GM19239 (cell line): ENCODE measurements at places on chromosomes 2 and 18.

- peak; percentile 60 for DNase-seq
These were observed 68.0 kb downstream of the BOLA3 start for GRCh38 chr2:74079522-74080341.

DNA sequence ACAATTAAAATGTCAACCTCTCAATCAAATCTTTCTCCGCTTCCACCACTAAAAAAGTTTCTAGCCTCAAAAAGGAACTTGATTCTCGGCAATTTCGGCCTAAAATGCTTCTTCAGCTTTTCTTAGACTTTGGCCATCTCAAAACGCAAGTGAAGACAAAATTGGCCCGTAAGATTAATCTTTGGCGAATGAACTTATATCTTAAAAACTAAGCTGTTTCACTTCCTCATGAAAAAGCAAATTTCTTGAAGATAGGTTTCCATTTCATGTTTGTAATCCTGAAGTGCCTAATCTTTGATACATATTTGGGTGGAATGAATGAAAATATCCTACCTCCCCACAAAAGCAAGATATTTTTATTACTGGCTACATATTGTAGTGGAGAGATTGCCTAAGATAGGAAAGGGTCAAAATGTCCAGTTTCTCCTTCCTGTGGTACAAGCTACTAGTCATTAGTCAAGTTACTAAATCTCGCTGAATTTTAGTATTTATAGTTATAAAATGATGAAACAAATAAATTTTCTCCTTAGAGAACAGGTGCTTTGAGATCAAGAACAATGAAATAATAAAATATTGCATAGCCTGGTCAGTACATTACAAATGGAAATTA, 85.4 kb upstream of the ZEB2 start:
- DNase-seq = no peak

DNA sequence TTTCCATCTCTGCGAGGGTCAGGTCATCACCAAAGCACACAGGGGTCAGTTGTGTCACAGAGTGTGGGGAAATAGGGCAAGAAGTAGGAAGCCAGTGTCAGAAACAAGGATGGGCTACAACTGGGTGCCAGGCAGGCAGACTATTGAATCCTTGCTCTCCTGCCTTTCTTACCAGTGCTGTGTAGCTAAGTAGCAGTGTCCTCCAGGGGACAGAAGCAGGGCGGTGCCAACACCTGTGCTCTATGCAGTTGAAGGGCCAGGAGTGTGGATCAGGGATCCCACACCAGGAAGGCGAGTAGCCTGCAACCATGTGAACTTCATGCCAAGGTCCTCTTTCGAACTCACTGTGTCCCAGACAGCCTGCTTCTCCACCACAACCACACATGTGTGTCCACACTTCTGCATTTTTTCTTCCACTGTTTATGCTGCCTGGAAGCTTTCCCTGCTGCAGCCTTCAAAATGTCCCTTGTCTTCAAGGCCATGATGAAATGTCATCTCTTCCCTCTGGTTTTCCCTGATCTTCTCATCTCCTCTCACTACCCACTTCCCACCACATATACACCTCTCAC, 25.4 kb upstream of the REG3G start:
- no peak for DNase-seq

DNA sequence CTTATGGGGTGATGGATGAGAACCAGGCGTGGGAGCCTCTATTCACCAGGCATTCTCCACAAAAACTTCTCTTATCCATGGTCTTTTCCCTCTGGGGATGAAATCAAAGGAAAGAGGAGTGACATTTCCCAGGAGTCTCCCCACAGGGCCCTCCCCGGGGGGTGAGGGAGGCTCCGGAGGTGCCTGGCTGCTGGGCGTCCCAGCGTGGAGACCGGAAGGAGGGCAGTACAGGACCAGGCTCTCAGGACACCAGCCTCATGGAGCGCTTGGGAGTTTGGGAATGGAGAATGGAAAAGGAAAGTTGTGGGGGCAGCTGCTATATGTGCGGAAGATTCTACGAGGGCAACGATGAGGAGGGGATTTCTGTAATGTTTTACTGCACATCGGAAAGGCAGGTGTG, 22.1 kb downstream of the CIB4 start:
- no peak for DNase-seq

DNA sequence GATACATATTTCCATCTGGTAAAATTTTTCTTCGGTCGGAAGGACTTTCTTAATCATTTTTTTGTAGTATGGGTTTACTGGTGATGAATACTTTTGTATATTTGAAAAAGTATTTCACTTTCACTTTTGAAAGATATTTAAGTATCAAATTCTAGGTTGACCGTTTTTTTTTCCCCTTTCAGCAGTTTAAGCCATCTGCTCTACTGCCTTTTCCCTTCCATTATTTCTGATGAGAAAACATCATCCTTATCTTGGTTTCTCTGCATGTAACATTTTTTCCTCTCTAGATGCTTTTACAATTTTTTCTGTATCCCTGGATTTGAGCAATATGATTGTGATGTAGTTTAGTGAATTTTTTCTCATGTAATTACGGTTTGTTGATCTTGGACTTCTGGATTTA, 87.0 kb downstream of the MTX2 start:
- DNase-seq = no peak

DNA sequence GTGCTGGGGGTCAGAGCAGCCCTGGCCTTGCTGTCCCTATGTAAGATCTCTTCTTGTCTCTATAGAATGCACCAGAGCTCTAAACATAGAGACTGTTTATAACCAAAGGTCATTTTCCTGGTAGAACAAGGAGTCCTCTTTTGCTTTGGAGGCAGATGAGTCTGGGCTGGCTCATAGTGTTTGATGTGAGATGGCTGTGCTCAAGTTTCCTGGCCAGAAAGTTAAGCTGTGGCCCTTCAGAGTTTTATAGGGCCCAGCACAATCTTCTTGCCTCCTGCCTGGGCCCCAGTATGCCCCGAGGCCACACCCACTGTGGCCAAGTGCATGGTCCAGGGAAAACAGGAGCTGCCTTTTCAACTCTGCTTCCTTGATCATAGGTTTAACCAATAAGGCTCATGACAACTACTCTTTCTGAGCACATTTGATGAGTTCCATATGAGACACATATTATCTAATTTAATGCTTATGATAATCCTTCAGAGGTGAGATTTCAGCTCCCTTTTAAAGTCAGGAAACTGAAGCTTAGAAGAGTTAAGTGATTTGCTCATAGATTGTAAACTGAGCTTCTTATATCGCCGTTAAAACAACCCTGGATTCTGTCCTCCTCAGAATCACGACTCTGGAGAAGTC, 66.3 kb downstream of the MYCN start:
- DNase-seq = no peak

- DNase-seq = no peak
These were observed 1058.5 kb downstream of the CBLN2 start for GRCh38 chr18:71485611-71486010.

DNA sequence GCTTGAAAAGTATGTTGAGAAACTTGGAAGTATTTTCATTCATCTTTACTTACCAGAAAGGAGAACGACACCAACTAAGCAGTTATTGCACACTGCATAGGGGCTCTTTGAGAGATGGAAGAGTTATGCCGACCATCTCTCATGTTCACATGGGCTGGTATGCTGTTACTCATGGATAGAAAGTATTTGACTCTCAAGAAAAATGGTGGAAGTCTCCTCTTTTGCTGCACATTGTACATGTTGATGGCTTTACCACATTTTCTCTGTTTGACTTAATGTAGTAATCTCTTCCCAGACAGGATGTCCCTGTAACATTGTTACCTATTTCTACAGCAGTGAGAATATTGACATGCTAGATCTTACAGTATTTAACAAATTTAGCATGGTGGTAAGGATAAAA, 23.2 kb downstream of the CAB39 start:
- no peak for DNase-seq

GRCh38 chr18:28331551-28331950, 154.6 kb upstream of the CDH2 start:
- DNase-seq = no peak
